ENCODE measurements at places on chromosomes 3 and 15. TPM values are rescaled to one million over a fixed set of nuclear protein-coding genes. Genes with fewer than 3 reads are reported as not detected.

DNA sequence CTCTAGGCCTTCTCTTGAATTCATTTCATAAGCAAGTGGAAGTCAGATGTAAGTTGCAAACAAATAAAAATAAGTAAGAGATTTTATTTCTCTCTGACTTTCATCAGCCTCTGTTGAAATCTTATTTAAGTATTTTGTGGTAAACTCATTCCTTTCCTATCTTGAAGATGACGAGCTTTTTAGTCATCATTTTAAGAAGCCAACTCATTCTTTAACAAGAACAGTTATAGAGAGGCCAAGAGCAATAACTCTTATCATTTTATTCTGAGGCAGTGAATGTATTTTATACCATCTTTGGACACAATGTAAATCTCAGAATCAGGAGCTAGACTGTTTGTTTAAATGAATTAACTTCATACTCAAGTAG lies 147.5 kb upstream of the MBNL1 start:
- DNase-seq: no peak

DNA sequence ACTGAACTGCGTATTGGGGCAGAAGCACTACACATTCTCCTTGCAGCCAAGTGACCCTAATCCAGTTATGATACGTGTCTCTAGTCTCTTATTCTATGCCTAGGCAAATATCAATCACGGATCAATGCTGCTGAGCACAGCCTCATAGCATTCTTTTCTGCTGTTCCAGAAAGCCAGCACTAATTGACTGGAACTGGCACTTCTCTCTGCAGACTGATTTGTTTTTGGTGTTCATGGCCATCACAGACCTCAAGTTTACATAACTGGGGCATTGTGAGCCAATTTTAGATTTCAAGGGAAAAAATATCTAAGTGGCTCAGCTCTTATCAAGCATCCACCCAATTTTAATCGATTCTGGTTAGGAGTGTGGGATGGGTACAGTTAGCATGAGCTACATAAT lies 37.9 kb downstream of the GLDN start:
- no peak for DNase-seq

CCR9 gene
- total RNA-seq: 0.15 TPM

WDR76 gene
- total RNA-seq: 0.86 TPM
